ENCODE measurements at places on chromosomes 6 and 20.

DNA sequence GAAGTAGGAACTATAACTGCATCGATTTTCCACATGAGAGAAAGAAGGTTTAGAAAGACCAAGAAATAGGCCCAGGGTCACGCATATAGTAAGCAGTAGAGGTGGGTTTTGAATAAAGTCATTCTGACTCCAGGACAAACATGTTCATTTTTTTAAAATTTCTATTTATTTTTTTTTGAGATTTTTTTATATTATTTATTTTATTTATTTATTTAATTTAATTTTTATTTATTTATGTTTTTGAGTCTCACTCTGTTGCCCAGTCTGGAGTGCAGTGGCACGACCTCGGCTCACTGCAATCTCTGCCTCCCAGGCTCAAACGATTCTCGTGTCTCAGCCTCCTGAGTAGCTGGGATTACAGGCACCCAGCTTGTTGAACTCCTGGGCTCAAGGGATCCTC is 13.2 kb upstream of the SEC63 start:
- DNase-seq = no peak

GRCh38 chr6:34098045-34098936 is 47.6 kb downstream of the GRM4 start:
- no peak for DNase-seq

DNA sequence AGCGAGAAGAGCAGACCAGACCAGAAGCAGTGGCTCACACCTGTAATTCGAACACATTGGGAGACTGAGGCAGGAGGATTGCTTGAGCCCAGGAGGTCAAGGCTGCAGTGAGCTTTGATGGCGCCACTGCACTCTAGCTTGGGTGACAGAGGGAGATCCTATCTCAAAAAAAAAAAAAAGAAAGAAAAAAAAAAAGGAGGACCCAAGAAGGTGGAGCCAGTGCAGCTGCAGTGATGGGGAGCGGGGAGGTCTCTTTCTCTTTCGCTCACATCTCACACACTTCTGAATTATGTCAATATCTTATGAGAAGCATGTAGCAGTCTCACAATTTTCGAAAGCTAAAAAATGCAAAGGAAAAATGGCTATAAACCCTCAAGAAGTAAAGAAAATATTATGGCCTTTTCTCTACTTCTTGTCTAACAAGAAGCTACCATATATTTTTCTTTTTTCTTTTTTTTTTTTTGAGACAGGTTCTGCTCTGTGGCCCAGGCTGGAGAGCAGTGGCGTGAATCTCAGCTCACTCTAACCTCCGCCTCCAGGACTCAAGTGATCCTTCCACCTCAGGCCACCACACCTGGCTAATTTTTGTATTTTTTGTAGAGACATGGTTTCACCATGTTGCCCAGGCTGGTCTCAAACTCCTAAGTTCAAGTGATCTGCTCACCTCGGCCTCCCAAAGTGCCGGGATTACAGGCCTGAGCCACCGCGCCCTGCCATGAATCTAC is 3.8 kb upstream of the SPO11 start:
- DNase-seq = no peak

DNA sequence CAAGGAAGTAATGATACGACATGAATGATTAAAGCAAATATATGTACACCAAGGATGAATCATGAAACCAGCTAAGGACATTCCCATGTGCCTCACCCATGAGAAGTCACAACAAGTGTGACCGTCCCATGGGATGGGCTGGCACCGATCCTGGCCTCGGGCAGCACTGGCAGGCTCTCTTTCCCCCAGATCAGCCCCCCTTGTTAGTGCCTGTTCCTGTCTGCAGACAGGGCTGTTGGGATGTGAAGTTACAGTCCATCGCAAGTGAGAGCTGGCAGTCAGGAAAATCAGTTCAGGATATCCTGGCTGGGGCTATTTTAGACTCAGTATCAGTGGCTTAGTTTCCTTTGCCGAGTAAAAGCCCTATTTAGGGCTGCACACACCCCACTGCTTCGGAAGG is 129.2 kb upstream of the SNX9 start:
- DNase-seq = no peak

DNA sequence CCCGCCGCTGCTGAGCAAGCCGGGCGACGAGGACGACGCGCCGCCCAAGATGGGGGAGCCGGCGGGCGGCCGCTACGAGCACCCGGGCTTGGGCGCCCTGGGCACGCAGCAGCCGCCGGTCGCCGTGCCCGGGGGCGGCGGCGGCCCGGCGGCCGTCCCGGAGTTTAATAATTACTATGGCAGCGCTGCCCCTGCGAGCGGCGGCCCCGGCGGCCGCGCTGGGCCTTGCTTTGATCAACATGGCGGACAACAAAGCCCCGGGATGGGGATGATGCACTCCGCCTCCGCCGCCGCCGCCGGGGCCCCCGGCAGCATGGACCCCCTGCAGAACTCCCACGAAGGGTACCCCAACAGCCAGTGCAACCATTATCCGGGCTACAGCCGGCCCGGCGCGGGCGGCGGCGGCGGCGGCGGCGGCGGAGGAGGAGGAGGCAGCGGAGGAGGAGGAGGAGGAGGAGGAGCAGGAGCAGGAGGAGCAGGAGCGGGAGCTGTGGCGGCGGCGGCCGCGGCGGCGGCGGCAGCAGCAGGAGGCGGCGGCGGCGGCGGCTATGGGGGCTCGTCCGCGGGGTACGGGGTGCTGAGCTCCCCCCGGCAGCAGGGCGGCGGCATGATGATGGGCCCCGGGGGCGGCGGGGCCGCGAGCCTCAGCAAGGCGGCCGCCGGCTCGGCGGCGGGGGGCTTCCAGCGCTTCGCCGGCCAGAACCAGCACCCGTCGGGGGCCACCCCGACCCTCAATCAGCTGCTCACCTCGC is 1.5 kb downstream of the ARID1B start:
- no peak for DNase-seq

GRCh38 chr6:46011188-46012085 is 4.2 kb downstream of the CLIC5 start:
- peak; percentile 40 for DNase-seq

- DNase-seq = no peak
Observed at GRCh38 chr6:104014163-104014959, 845.4 kb downstream of the HACE1 start.

DNA sequence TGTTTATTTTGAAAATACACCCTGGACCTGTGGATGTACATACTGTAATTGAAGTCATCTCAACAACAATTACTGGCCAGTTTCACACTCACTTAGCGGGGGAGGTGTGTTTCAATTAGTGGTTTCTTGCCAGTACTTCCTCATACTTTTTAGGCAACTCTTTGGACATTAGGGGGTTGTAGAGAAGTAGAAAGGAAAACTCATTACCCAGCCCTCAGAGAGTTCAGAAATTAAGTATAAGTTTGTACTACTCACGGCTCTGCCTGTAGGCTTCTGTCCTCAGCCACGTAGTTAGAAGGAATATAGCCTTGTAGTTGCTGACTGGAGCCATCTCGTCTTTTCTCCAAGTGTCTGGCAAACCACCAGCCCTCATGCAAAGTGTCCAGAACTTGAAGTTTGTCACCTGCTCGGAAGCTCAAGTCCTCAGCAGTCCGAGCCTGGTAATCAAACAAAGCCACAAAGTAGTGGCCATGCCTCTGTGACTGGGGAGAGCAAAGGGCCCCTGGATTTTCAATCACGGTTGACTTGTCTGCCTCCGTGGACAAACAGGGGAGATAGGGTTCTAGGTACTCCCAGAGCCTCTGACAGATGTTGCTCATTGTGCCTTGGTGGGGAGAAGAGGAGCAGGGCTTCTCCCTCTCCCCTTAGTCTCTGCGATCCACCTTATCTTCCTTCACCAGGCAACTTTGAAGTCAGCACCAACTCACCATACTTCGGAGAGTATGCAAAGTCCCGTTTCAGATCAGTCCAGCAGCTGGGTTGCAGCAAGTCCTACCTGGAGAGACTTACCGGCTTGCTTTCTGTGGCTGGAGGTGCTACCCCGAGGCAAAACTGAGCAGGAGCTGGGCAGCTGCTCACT is 749 bp downstream of the FRK start:
- DNase-seq = no peak

DNA sequence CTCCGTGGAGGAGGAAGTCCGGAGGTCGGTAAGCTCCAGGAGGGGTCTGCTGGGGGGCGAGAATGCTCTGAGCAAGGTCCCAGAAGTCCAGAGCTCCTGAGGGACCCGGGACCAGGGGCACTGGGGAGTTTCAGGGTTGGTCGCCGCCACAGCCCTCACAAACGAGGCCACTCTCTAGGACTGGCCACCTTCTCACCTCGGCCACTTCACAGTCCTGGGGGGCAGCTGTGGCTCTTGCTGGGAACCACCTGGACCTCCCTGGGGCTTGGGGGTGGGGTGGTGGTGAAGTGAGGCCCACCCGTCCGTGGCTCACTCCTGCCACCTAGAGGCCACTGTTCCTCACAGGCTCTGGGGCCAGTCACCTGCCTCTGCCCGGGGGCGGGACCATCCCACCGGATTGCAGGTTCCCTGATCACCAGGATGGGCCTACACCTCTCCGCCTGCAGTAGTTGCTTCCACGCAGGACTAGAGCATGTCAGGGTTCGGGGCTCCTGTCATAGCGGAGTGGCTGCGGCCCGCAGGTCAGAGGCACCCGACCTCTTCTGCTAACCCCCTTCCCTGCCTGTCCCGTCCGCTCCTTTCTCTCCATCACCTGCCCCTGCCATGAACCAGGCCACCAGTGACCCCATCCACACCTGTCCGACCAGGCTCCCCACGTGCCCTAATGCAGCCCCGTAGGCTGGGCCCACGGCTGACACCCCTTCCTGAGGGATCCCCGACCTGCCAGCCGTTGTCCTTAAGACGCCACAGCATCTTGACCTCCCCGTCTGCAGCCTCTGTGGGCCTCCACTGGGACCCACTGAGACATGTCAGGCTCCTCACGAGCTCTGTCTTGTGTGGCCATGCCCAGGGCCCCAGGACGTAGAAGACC is 5.1 kb upstream of the TCEA2 start:
- peak; percentile 66 for DNase-seq

GRCh38 chr6:131948692-131949619 is 2.2 kb downstream of the CCN2 start:
- no peak for DNase-seq

- no peak for DNase-seq
Observed at GRCh38 chr6:106757267-106757666, 127.9 kb downstream of the QRSL1 start.

DNA sequence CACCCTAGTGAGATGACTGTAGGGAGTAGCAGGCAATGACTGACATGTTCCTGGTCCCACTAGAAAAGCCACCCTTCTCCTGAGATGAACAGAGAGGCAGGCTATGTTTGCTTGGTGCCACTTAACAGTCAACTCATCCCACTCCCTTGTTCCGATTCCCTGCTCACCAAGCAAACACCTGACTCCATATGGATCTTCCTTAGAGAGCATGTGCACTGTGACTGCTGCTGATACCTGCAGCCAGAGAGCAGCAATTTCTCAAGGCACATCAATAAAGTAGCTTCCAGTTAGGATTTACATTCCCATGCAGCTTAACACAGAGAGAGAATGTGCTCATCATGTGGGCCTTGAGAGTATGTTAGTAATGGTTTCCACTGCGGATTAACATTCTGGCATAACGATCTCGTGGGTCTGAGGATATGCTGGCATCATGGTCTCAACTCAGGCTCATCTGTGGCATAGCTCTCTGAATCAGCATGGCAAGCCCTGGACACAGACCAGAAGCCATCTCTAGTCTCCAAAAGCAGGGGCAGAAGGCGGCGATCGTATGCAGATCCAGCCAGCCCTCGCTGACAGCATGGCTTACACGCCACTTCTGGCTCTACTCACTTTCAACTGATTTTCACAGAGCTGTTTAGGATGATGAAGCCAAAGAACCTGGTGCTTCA is 43.9 kb downstream of the ATXN1 start:
- DNase-seq = no peak

- DNase-seq = no peak
Observed at GRCh38 chr6:90472716-90473115, 114.2 kb downstream of the MAP3K7 start.

DNA sequence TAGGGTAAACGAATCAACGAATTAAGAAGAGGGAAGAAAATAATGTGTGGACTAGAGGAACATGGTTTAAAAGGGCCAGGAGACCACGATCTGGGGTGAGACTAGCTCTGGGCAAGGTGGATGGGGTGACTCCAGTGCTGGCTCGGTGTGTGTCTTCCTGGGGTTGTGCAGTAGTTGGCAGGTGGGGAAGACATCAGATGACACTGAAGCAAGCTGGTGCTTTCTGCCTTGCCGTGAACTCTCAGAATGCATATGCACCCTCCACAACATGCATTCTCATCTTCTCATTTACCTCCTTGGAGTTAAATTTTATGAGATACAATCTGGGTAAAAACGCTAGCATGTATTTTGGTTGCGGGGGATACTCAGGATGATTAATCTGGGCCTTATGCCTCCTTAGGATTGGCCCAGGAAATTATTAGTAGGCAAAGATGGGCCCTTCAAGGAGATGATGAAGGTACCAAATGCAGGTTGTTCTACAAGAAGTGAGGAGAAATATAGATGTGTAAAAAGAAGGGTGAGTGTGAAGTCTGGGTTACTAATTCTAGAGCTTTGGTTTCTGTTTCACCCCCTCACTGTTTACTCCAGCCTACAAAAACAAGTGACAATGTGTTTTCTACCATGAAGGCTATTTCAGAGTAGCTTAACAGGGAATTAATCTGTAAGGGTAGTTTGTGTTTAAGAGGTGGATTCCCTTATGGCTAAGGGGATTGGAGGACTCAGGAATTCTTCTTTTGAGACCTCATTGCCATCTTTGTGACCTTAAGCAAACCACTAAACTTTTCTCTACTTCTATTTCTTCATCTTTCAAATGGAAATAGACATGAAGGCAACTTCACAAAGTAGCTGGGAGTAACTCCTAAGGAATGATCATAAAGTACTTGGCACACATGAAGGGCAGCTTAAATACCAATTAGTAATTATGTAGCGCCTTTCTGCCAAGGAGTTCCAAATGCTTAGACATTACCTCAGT is 71.0 kb upstream of the SUPT3H start:
- no peak for DNase-seq

- no peak for DNase-seq
Observed at GRCh38 chr20:44006578-44006977, 91.9 kb downstream of the TOX2 start.

DNA sequence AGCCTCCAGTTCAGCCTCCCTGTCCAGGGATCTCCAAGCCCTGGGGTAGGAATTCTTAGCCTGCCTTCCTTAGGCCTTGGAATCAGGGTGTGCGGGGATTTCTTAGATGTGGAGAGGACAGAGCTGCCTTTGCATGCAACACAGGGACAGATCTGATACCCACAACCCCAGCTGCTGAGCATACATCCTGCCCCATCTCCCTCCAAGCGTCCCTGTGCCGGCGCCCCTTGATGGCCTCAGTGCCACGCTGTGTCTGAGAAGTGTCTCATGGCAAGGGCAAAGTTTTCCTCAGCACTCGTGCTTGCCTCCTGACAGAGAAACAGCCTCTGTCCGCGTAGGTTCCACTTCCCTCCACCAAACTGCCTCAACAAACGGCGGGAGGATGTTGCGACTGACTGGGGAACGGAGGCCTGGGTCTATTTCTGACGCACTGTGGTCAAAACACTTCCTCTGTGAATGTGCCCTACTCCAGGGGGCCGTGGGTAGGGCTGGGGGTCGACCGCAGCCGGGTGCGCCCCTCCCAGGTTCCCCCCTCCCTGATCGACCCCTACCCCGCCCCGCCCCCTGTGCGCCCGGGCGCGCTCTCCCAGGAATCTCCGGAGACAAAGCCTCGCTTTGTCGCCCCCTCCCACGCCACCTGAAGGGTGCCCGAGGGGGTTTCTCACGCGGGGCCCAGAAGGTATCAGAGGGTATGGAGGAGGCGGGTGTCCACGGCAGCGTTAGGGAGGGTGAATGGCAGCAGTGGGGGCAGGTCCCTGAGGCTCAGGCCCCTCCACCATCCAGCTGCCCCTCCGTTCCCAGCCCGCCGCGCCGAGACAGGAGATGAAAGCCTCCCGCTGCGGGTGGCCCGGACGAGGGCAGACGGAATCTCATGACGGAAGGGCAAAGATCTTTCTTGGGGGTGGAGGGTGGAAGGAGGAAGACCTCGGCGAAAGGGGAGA is 806 bp downstream of the MICAL1 start:
- DNase-seq = peak; percentile 92
